HEK293T (cell line): ENCODE measurements at places on chromosomes 11 and 22.

GRCh38 chr11:368414-369335, 624 bp upstream of the B4GALNT4 start:
- DNase-seq = no peak

DNA sequence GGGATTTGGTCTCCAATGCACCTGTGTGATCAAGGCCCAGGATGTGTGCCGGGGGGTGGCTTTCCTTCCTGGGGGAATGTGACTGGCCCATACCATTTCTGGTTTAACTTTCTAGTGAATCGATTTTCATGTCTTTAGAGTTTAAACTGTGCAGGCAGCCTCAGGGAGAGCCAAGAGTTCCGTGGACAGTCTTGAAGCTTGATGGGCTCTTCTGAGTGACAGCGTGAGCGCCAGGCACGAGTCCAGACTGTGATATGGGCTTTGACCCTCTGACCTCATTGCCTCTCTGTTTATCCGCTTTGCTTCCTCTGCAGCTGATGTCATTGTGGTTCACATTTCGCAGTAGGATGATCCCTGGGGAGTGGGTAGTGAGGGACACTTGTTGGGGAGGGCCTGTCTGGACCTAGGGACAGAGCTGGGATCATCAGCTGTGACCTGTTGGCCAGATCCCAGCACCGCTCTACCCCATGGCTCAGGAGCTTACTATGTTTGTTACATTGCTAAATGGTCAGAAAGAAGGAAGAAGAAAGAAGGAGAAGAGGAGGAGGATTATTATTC, 80.6 kb upstream of the CLDN5 start:
- DNase-seq = peak; percentile 9

- DNase-seq = no peak
Observed at GRCh38 chr11:2724104-2724503, 24.3 kb upstream of the KCNQ1OT1 start.

DNA sequence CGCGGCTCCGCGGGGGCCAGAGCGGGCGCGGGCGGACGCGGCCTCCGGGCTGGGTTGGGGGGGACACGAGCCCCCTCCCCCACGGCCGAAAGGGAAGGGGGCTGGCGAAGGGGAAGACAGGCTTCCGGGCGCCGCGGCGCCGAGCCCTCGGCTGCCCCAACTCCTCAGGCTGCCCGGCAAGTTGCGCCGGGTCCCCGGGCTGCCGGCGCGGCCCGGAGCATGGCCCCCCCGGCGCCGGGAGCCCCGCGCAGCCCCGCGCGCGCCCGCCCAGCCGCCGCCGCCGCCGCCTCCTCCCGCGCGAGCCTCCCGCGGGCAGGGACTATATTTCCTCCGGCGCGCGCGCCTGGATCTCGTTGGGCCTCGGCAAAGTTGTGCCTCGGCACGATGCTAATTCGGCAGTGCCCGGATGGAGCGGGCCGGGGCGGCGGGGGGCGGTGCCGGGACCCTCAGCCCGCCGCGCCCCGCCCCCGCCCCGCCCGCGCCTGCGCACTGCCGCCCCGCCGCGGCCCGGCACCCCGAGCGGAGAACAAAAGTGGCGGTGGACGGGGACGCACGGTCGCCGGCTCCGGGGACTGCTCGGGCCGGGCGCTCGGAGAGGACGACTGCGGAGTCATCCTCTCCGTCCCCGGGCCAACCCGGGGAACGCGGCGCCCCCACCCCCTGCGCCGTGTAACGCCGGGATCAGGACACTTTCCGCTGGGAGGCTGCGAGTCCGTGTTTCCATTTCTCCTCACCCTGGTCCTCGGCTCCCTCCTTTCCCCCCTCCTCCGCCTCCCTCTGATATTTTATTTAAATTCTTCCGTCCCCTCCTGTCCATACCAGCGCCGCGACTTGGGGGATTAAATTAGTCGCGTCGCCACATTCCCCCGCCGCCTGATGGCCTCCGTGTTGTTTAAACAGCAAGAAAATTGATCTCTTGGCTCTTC, at the start of gene PHF21B:
Gene PHF21B (minus strand): TSS at position 400 of the 926 bp plus-strand sequence. CDS start 456 bp downstream, outside the sequence.
- DNase-seq = peak; percentile 87

GRCh38 chr22:28582806-28583205, 96.8 kb downstream of the TTC28 start:
- DNase-seq = no peak

DNA sequence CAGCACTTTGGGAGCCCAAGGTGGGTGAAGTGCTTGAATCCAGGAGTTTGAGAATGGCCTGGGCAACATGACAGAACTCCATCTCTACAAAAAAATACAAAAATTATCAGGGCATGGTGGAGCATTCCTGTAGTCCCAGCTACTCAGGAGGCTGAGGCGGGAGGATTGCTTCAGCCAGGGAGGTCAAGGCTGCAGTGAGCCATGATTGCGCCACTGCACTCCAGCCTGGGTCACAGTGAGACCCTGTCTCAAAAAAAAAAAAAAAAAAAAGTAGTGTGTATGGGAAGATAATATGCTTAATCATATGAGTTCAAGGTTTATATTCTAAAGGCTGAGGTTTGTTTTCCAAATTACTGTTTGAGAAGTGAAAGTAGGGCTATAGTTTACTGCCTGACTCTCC, 10.7 kb downstream of the LDHAL6A start:
- DNase-seq = no peak

GRCh38 chr11:25065746-25066145, 568.9 kb downstream of the LUZP2 start:
- DNase-seq = no peak

GRCh38 chr22:42344361-42344905, 74.0 kb upstream of the TCF20 start:
- no peak for DNase-seq

DNA sequence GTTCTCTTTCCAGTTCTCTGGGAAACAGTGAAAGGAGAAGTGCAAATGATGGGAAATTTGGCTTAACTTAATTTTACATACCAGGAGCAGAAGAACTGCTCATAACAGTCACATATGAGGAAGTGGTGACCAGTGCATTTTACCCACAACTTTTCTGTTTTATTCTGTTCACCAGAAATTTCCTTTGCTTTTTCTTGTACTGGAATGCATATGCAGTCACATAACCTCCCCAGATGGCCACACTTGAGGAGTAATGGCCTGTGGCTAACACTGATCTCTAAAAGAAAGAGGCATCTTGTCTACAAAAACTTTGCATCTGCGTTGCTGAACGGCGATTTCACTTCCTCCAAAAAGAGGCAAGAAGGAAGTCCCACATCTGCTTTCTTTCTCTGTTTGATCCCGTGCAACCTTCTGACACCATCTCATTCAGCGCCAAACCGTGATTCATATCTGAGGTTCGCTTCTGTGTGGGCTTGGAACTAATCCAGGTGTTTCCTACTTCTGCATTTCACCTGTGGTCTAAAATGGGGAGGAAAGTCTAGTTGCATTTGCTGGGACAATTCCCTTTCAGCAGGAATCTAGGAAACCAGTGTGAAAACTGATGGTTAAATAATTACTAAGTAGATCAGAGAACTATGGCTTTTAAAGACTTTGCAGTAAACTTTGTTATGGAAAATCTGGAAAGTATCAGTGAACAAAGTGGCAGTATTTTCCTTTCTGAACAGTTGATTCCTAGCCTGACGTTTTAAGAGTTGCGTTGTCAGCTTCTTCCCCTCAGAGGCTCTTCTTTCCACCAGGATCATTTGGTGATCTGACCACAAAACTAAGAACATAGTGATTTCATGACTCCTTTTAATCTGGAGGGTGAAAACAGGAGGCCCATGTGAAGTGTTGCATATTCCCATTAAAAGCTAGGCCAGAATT, 4.2 kb upstream of the MPEG1 start:
- no peak for DNase-seq

- no peak for DNase-seq
Observed at GRCh38 chr11:89484896-89485295, 6.3 kb downstream of the NOX4 start.

DNA sequence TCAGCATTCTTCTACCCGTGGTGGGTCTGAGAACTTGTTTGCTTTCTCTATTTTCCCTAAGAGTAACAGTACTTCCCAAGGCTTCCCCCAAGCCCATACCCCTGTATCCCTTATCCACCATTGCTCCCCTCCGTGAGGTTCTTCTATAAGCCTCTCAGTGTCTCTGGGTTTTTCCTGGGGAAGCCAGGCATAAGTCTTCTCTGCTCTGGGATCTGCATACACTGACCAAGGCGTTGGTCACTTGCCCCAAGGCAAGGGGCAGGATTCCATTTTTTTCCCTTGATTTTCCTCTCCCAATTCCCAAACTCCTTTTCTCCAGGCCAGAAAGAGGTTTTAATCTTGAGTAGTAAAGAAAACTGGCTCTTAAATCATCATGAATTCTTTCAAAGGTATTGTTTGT, 27.2 kb upstream of the NCAM1 start:
- no peak for DNase-seq

- no peak for DNase-seq
Observed at GRCh38 chr22:36334081-36334820, 53.5 kb downstream of the MYH9 start.

GRCh38 chr11:31863170-31863832, 52.2 kb upstream of the PAX6 start:
- no peak for DNase-seq

DNA sequence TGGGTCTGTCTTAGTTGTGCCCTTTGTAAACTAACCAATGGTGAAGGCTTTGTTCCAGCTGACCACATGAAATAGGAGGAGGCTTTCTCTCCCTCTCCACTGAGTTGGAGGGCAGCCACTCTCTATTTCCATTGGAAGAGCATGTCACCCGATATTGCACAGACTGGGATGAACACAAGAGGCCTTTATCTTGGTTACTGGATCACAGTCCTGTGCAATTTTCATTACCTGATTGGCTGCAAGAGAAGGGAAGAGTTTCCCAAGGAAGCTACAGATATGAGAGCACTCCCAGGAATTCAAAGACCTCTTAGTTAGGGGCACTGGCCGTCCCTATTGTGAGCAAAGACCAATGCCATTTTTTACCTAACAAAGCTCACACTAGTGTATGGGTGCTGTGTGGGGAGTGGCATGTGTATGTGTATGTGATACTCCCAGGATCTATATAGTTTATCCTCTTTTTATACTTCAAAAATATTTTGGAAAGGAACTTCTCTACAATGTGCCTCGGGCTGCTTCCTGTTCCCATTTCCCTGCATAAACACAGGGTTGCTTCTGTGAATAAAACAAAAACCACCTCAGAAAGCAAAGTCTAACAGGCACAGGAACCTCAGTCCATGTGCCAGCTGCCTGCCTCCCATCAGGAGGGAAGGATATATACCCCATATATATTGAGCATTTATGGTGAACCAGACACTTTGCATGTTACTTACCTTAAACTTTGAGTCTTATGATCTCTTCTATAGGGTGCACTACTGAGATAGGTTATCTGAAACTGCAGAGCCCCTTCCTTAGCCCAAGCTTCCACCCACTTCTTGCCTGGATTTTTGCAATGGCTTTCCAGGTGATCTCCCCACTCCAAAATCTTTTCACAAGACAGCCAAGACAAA, 126.5 kb downstream of the RASSF10 start:
- DNase-seq = no peak

GRCh38 chr11:109043315-109043714, 378.4 kb downstream of the DDX10 start:
- DNase-seq = no peak

DNA sequence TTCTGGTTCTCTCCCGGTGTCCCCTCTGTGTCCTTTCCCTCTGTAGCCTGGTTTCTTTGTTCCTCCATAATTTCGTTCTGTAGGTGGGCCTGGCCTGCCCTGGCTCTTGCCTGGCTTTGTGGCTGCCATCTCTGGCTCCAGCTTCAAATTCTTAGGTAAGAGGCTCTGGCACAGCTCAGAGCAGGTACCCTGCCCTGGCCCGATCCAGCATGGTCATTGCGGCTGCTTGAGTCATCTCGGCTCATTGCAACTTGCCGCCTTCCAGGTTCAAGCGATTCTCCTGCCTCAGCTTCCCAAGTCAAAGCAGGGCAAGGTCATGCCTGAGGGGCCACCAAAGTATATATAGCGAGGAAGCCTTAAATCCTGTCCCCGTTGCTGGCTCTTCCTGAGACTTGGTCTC, 76.0 kb downstream of the OSBP2 start:
- DNase-seq = no peak
